Hippocampal formation (tissue), 2 donors: ENCODE measurements at places on chromosomes 1 and 21.
A peak's percentile ranks its signal among the peaks of the same experiment; 100 is the strongest.

GRCh38 chr1:218553197-218553596, 208.1 kb downstream of the TGFB2 start:
- no peak for DNase-seq

DNA sequence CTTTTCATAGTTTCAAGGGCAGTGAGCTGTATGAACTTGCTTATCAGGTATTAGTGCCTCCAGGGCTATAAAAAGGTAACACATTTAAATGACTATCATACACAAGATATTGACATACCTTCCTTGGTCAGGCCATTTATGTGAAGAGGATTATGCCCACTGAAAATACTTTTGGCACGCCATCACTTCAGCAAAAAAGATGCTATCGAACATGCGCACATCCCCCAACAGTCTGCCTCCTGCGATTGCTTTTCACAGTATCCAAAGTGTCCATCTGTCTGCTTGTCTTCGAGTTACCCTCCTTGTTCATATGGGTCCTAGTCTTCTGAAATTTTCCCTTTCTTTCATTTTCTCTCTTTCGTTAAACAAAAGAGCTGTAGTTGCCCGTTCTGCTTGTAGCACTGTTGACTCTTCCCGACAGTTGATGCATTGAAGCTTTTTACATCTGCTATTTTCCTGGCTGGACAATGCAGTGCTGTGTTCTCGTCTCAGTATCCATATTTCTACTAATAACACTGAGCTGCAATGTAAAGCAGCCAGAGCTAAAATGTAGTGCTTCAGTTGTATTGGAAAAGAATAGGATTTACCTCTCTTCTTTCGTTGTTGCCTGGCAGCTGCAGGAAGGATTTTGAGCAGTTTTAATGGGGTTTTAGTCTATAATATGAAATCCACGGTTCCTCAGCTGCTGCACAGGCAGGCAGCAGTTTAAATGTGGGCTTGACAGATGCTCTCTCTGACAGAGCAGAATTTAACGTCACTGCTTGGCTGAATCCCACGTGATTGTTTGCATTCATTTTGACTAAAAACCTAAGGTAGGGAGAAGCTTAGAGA, at the start of gene B3GALT2:
Gene B3GALT2 (minus strand): TSS at position 713 of the 831 bp plus-strand sequence. CDS start 5,051 bp downstream, outside the sequence.
- peak; percentile 78 for DNase-seq

DNA sequence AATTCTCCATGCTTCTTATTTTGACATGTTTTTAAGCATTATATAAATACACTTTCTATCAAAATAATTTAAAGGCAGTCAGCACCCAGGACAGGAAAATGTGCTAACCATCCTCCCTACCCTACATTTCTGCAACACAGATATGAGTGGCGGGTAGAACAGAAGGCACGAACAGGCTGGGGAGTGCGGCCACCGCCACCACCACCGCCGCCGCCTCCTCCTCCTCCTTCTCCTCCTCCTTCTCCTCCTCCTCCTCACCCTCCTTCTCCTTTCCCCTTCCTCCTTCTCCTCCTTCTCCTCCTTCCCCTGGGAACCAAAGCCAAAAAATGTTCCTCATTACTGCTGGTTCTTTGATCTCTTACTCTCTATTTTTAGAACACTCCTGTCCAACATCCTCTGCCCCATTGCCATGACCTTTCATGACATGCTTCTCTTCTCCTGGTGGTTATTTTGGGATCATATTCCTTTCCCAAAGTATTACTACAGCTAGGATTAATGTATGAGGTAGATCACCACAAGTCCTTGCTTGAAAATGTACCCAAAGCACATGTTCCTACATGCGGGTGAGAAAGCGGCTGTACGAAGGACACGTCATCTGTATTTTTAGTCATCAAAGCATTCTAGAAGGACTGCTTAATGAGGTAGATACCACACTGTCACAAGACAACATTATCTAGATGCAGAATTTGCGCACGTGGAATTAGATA, 24.5 kb upstream of the CCN1 start:
- DNase-seq = no peak

- no peak for DNase-seq
These were observed 242.7 kb upstream of the JUN start for GRCh38 chr1:59026472-59026948.

DNA sequence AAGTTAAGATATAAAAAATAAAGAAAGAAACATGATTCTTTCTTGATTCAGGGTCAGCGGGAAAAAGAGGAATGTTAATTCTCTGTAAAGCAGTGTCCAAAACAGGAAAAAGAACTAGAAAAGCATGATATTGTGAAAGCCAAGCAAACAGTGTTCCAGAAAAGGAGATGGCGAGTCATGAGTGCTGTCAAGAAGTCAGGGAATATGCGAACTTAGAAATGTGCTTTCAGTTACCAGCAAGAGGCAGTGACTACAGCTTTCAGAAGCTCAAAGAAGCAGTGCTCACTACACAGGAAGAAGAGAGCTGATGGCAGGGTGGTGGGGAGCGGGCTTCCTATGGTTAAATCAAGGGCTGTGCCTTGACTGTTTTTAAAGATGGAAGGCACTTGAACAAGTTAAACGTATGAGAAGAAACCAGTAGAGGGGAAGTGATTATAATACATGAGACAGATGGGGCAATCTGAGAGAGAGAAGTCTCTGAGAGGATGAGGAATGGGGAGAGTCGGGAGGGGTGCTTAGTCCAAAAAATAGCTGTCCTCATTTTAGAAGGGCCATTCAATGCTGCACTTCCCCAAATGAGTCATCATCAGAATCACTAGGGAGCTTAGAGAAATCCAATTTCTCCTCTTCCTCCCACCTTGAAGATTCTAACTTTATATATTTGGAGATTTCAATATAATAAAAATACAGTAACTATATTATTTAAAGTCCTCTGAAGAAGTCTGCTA, 90.4 kb downstream of the KCNK1 start:
- DNase-seq = no peak

- no peak for DNase-seq
These were observed 59.3 kb upstream of the LHX8 start for GRCh38 chr1:75074831-75075395.

DNA sequence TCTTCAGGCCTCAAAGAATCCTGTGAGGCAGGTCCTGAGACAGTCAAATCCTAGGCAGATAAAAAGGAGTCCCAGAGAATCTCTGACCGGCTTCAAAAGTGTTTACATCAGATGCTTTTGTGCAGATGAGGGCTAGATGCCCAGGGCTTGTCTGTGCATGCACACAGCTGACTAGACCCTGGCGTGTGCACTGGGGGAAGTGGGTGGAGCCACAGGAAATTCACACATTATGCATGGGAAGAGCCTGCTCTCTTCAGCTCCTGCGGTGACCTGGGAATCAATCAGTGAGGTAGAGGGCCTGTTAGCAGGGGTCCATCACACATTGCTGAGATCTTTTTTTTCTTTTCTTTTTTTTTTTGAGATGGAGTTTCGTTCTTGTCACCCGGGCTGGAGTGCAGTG, 36.6 kb upstream of the NHLH2 start:
- no peak for DNase-seq

- no peak for DNase-seq
These were observed 39.6 kb upstream of the LDLRAP1 start for GRCh38 chr1:25503551-25504426.
